ENCODE measurements at places on chromosomes 6 and 20.

GRCh38 chr6:42509765-42510164 is 54.1 kb upstream of the UBR2 start:
- DNase-seq: no peak

- DNase-seq: no peak
Observed at GRCh38 chr6:75611702-75612375, 10.2 kb downstream of the SENP6 start.

- DNase-seq: no peak
Observed at GRCh38 chr6:157187182-157188083, 135.9 kb downstream of the TMEM242 start.

GRCh38 chr6:35487658-35488516 is 9.0 kb downstream of the TEAD3 start:
- DNase-seq: no peak

- no peak for DNase-seq
Observed at GRCh38 chr6:84774985-84775284, 10.5 kb upstream of the TBX18 start.

- DNase-seq: no peak
Observed at GRCh38 chr20:9838035-9838377, 870 bp downstream of the PAK5 start.

DNA sequence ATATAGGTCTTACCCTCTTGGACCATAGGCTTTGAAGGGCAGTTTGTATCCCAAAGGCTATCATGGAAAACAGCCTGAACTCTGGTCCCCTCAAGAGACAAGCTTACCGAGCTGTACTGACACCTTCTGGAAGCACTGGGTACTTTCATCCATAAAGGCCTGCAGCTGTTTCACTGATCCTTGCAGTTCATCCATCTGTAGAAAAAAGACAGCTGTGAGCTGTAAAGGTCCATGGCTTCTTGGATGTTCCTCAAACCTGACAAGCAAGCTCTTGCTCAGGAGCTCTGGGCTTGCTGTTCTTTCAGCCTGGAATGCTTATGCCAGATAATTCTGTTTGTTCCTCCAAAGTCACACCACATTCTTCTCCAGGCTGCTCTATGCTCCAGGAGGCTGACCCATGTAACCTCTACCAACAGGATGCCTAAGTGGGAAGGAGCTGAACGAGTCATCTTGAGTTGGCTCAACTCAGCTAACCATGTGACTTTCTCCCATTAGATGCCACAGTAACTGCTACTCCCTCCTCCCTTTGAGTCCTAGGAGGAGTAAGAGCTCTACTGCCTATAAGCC is 8.8 kb upstream of the NDRG3 start:
- peak; percentile 47 for DNase-seq

- no peak for DNase-seq
Observed at GRCh38 chr6:148962854-148963515, 216.2 kb downstream of the UST start.

GRCh38 chr20:37822141-37822601 is 80.8 kb upstream of the VSTM2L start:
- peak; percentile 61 for DNase-seq

- DNase-seq: no peak
Observed at GRCh38 chr20:34985461-34986310, 30.0 kb downstream of the MYH7B start.

- DNase-seq: no peak
Observed at GRCh38 chr20:34544109-34544796, 14.3 kb upstream of the MAP1LC3A start.

DNA sequence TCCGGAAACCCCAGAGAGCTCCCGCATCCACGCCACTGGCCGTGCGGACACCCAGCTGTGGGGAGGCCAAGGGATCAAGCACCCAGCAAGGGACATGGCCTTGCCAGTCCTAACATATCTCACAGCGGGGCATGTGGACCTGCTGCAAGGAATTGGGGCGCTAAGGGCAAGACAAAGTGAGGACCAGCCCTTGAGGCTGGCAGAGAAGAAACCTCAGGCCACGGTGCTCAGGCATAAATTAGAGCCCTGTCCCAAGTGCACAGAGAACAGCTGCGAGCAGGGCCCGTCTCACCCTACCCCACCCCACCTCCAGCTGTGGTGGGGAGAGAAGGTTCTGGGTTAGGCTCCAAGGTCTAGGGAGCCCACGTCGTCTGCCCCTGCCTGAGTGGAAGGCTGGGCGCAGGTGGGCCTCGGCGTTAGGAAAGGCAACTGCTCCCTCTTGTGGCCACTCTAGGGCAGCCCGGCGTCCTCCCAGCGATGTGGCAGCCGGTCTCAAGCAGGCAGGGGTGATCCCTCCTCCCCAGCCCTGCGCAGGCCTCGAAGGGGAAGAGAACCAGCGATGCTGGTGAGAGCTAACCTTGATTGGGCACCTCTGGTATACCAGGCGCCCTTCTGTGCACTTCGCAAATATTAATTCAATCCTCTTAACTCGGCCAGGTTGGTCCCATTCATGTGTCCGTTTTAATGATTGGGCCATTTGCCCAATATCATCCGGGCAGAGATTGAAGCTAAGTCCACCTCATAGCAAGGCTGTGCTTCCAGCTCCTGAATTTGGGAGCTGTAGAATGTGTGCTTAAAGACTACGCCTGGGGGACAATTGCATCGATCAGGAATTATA is 235.8 kb downstream of the NFATC2 start:
- peak; percentile 35 for DNase-seq

- peak; percentile 59 for DNase-seq
Observed at GRCh38 chr20:58251979-58252591, 23.6 kb upstream of the ANKRD60 start.

DNA sequence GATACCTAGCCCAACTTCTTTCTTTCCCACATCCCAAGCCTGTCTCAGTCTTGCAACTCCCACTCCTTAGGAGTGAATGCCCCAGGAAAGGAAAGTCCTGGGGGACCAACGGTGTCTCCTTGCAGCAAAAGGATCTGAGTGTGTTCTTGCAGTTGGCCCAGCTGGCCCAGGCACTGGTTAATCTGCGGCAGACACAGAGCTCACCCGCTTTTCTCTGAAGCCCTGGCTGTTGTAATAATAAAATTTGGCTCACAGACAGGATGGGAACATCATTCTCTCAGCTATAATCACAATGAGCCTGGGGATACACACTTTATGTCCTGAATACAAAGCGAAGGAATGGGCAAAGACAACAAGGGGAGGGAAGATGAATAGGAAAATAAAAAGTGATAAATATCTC is 287.0 kb upstream of the PRND start:
- no peak for DNase-seq

- DNase-seq: no peak
Observed at GRCh38 chr20:59453759-59454560, 150.4 kb upstream of the PHACTR3 start.

- DNase-seq: peak; percentile 99
Observed at GRCh38 chr6:2765166-2765895, at the start of gene WRNIP1. Gene WRNIP1, plus strand, starts transcription at chr6:2765393. Its CDS starts 230 bp downstream, at chr6:2765623.

DNA sequence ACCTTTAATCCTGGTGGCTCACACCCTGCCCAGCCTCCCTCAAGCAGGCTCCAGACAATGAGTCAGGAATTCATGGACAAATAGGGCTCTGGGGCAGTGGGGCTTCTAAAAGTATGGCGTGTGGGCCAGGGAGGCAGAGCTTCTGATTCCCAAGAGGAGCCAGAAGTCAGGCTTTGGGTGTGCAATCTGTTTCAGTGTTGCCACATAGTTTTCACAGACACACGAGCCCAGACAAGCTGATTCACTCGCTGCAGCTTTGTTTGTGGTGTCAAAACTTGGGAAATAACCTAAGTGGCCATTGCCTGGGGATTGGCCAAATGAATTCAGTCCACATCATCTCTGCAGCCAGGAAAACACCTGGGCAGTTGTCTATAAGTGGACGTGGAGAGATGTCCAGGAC is 9.2 kb downstream of the PEDS1 start:
- DNase-seq: peak; percentile 89

DNA sequence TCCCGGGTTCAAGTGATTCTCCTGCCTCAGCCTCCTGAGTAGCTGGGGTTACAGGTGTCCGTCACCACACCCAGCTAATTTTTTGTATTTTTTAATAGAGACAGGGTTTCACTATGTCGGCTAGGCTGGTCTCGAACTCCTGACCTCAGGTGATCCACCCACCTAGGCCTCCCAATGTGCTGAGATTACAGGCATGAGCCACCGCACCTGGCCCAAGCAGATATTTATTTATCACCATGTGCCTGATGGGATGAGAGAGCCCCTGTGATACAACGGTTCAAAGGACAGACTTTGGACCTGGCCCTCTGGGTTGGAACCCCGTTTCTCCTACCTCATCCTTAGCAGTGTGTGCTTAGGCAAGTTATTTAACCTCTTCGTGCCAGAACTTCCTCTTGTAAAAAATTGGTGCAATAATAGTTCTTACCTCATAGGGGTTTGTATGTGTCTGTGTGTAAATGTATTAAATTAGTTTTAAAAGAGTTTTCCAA is 19.2 kb upstream of the STK38 start:
- DNase-seq: no peak
